ENCODE measurements at places on chromosomes 7 and 10.
A peak's percentile ranks its signal among the peaks of the same experiment; 100 is the strongest.

DNA sequence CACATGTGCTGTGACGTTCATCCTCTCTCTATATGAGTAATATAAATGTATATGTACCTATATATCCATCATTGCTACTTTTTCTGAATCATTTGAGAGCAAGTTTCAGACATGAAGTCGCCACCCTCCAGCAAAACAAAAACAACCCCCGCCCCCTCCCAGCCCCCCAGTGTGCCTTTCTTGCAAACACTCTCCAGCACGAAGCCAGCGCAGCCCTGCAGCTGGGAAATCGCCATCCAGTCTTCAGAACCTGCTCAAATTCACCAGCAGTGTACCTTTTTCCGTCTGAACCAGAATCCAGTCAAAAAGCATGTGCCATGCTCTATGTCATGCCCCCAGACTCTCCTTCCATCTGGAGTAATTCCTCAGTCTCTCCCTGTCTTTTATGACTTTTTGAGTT, 135.8 kb downstream of the TACC2 start:
- DNase-seq = no peak

- DNase-seq = no peak
Observed at GRCh38 chr10:24382979-24383663, 174.2 kb downstream of the KIAA1217 start.

DNA sequence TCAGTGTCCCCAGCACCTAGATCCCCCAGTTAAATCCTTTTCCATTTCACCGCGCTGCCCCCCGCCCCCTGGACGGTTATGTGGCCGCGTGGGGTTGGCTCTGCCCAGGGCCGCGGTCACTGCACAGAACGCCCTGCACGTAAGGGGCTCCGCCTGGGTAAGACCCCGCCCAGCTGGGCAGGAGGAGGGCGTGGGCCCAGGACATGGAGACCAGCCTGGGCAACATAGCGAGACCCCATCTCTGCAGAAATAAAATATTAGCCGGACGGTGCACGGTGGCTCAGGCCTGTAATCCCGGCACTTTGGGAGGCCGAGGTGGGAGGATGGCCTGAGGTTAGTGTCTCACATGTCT, 650 bp upstream of the ZFAND2A start:
- DNase-seq = peak; percentile 49

DNA sequence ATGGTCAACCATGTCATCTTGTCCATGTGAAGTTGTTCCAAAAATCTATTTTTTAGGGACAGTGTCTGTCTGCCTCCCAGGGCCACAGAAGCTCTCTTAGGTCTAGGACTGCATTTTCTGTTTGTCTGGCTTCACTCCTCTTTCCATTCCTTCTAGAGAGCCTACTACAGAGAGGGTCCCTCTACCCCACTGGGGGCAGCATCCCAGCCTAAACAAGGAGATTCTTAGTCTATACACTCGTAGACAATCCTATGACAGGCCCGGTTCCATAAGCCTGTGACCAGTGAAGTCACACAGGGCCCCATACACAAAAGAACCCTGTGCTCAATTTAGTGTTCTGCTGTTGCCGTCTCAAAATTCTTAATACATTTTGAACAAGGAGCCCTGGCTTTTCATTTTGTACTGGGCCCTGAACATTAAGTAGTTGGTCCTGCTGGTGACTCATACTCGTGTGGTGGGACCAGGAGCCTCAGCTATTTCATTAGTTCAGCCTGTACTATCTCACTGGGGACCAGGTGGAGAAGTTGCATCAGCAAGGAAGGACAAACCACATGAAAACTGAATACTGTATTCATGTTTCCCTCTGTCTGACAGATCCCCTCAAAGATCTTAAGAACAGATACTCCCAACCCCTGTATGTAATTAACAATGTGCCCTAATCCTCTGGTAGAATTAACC, 23.5 kb upstream of the FAM180A start:
- no peak for DNase-seq

DNA sequence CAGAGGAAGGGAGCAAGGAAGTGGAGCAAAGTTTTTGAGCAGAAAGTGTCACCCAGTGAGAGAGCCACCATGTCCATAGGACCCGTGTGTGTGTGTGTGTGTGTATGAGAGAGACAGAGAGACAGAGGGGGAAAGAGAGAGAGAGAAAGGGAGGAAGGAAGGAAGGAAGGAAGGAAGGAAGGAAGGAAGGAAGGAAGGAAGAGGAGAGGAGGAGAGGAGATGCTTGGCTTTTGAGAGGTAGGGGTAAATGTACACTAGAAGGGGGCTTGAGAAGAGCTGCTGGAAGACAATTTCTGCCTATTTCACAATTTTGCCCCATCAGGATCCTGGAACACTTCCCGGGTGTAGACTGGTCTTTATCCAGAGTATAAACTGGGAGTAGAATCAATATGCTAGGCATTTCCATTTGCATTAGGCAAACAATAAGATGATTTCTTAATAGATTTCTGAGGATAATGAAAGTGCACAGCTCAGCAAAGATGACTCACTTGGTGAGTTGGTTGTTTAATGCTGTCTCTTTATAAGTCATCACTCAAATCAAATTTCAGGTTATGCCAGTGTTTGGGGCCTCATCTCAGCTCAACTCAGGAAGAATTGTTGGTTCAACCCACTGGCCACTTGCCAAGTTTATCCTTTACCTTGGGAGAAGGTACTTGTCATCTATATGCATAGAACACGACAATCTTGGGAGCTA, 70.0 kb upstream of the FAM13C start:
- DNase-seq = no peak

Measured in NCI-H146 (cell line).